Stomach (tissue), 19 donors: ENCODE measurements at places on chromosomes 7 and 10. TPM values are rescaled to one million over a fixed set of nuclear protein-coding genes. Genes with fewer than 3 reads are reported as not detected.

Gene CALML5
- total RNA-seq, result 0.92 TPM

GRCh38 chr10:27399871-27400270 lies 104.2 kb upstream of the RAB18 start:
- H3K27me3 ChIP-seq, result no peaks in the 10 kb centered on the region
- no peak overlapping the region for H3K27ac ChIP-seq
- no peaks in the 10 kb centered on the region for H3K36me3 ChIP-seq
- H3K4me1 ChIP-seq, result no peaks in the 10 kb centered on the region

Gene TLX1
- not detected for total RNA-seq

DNA sequence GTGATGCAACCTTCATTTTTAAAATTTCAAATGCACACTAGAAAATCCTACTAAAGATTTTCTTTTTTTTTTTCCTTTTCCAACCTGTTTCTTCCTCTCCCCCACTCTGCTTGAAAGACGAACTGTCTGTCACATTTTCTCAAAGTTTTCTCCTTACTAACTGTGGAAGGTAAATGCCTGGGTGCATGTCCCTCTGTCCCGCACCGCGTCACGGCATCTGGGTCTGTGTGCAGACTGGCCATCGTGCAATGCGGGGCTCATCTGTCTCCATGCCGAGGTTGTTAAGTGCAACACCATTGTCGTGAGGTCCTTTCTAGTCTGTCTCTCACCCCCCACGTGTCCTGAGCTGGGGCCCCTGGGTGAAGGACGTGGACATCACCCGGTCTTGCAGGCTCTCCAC lies 28.4 kb downstream of the PFKFB3 start:
- H3K27me3 ChIP-seq, result no peaks in the 10 kb centered on the region
- peaks cover 73% of the 10 kb centered on the region for H3K36me3 ChIP-seq
- no peak overlapping the region for H3K27ac ChIP-seq
- H3K4me1 ChIP-seq, result no peaks in the 10 kb centered on the region
- no peak for DNase-seq

DNA sequence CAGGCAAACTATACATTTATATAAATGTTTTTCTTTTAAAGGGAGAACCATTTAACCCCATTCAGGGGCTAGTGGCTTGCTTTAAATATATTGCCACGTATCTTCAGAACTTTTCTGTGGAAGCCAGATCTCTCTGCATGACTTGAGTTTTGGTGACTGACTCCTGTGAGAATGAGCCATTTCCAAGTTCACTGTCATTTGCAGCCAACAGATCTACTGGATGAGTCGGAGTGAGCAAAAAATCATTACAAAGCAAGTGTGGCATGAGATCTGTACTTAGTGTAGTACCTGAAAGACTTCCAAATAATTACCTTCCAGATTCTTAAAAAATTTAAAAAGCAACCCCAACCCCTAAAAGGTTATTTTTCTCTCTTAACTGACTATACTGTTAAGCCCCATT lies 45.6 kb downstream of the PDSS1 start:
- H3K27ac ChIP-seq, result no peak overlapping the region
- H3K36me3 ChIP-seq, result peaks cover 77% of the 10 kb centered on the region
- no peak overlapping the region for H3K4me3 ChIP-seq
- DNase-seq, result no peak
- no peaks in the 10 kb centered on the region for H3K27me3 ChIP-seq
- peaks cover 6% of the 10 kb centered on the region for H3K4me1 ChIP-seq

DNA sequence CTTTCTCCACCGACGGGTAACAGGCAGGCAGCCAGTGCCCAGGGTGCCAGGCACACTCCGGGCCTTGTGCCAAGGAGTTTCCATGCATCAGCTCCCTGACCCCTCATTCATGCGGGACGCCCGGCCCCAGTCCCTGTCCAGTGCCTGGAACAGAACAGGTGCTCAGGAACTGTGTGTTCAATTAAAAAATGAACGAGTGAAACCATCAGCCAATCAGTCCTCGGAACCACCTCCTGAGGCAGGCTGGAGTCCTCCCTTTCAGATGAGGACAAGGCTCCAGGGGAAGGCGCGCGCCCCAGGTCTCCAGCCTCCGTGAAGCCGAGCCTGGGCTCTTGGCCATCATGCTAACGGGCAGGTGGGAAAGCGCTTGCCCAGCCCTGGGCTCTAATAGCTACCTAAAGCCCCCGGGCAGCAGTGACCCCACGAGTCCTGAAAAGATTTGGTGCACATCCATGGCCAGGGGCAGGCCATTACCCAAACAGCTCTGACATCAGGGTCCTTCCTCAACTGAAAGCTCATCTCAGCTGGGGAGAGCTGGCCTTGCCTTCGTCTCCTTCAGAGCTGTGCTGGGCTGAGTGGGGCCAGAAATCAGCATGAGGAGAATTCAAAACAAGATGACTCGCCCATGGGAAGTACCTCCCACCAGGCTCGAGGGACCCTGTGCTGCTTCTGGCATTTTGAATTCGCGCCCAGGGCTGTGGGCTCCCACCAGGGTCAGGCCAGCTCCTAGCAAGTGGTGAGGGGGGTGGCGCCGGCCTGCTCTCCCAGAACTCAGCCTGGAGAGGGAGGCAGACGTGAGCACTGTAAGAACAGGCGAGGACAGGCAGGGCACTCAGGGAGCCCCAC lies 200.5 kb downstream of the MAD1L1 start:
- H3K4me1 ChIP-seq, result peaks cover 20% of the 10 kb centered on the region
- peaks cover 4% of the 10 kb centered on the region for H3K36me3 ChIP-seq
- peak; percentile 59 for DNase-seq
- no peaks in the 10 kb centered on the region for H3K27me3 ChIP-seq
- no peak overlapping the region for H3K4me3 ChIP-seq
- no peak overlapping the region for H3K27ac ChIP-seq

GRCh38 chr7:116367171-116367813 lies 132.2 kb upstream of the CAV2 start:
- H3K27me3 ChIP-seq, result no peaks in the 10 kb centered on the region
- no peak overlapping the region for H3K27ac ChIP-seq
- H3K4me1 ChIP-seq, result no peaks in the 10 kb centered on the region
- H3K36me3 ChIP-seq, result no peaks in the 10 kb centered on the region
- H3K4me3 ChIP-seq, result no peak overlapping the region
